Activated T-cell treated with anti-CD3 and anti-CD28 coated beads, Interleukin-2, amount 50 U/mL, for 4 hours (primary cell): ENCODE measurements at places on chromosomes 11 and 22. TPM values are rescaled to one million over a fixed set of nuclear protein-coding genes. Genes with fewer than 3 reads are reported as not detected.

DNA sequence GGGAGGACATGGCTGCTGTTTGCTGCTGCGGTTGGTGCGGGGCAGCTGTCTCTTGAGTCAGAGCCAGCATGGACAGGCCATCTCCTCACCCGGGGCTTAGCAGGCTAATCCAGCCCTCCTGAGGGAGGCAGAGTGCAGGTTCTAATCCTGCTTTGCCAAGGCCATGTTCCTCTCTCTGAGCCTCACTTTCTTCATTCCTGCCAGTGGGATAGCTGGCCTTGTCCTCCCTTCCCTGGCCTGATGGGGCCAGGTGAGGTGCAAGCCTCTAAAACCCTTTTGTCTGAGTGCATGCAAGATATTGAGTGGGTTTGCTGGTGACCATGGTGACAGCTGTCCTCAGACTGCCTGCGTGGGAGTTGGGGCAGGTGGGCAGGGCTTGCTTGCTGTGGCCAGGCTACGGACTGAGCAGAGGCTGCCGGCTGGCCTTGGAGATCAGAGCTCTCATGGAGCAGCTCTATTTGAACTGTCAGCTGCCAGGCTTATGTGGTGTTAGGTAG is 3.6 kb downstream of the USP35 start:
- no peak for DNase-seq

- DNase-seq, result no peak
Observed at GRCh38 chr11:106234794-106235193, 157.3 kb downstream of the AASDHPPT start.

- DNase-seq, result no peak
Observed at GRCh38 chr22:44931077-44931540, 78.7 kb downstream of the PHF21B start.

DNA sequence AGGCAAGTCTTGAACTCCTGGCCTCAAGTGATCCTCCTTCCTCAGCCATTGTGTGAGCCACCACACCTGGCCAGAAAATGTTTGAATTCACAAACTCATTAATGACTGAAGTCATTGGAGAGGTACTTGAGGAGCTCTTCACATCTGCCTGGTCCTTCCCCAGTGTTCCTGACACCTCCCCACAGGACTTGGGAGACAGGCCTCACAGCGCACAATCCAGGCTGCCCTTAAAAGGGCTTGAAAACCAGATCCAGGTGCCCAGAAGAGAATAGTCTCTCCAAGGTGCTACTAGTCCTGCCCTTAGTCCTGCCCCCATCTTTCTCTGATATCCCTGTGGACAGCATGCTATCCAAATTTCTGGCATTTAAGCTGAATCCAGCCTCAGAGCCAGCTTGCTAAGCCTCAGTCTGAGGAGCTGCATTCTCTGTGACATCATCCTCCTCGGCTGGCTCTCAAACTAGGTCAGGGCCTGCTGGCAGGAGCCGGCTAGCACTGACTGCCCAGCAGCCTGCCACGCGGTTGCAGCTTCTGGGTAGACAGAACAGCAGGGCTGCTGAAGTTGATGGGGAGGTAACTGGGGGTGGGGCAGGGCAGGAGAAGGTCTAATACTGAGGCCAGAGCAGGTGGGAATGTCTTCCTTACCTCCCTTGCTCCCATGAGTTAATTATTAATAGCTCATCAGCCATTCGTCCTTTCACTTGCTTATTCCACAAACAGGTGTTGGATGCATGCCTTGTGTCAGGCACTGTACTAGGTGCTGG is 35.3 kb upstream of the NECTIN1 start:
- DNase-seq, result no peak

DNA sequence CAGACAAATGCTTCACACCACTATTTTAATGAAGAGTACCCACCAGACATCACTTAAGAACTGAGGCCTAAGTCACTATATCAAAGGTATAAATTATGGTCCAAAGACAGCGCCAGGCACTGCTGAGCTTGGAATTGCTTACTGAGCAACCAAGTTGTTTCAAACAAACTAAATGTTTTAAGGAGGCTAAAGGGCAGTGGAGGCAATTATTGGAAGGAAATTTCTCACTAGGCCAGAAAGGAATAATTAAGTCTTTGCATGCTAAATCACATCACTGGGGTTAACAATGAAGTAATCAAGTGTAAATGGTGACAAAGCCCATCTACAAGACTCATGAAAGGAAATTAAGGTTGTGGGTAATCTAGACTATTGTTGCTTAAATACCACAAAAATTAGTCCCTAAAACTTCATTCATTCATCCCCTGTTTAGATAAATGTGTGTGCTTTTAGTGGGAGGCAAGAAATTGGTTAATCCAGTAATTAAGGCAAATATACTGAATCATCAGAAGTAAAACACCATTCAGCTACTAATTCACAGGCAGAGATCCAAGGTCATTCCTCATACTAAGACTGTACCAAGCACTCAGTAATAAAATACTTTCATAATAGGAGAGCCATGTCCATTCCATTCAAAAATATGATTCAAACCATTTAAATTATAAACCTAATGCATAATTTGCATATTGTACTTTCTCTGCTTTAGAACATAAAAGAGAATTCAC is 21.2 kb downstream of the LGR4 start:
- DNase-seq, result no peak

DNA sequence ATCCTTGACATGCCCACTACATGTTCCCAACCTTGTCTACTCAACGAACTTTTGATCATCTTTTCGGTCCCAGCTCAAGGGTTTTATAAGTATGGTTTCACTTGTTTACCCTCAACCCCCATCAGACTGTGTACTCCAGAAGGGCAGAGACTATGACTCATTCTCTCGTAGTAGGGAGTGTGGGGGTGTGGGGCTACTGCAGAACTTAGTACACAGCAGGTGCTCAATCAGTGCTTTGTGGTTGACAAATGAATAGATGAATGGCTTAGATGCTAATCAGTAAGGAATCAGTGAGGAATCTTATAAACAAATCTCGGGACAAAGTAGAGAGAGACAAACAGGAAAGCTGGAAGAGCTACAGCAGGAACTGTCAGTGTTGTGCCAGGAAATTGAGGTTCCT is 151.7 kb upstream of the PLET1 start:
- no peak for DNase-seq

DNA sequence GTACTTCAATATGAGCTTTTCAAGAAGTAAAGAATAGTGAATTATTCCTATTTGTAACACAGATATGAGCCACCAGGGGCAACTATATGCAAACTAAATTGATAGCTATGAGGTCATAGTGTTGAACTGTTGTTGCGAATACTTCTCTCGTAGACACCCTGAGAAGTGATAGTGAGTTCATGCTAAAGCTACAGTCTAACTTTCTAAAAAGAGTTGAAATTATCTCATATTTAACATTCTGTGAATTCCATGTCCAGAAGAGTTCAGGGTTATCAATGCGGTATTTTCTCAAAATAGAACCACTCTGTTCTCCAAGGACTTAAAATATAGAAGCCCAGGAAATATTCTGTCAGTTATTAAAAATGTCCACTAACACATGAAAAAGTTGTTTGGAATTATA is 185.4 kb downstream of the AASDHPPT start:
- DNase-seq, result no peak

DNA sequence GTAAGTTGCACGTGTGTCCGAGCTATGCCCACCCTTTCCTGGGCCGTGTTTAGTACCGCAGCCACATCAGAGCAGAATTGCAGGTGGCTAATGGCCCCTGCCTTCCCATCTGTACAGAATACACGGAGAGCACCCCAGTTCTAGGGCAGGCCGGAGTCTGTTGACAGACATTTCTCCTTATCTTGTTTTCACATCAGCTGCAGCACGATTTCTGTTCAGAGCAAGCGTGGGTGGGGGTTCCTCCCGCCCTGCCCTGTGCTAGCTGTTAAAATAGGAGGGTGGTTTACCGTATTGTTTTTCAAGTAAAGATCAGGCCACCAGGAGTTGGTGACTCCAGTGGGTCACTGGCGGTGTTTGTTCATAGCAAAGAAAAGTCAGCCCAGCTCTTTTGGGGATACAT is 41.1 kb downstream of the UBASH3B start:
- peak; percentile 62 for DNase-seq

DNA sequence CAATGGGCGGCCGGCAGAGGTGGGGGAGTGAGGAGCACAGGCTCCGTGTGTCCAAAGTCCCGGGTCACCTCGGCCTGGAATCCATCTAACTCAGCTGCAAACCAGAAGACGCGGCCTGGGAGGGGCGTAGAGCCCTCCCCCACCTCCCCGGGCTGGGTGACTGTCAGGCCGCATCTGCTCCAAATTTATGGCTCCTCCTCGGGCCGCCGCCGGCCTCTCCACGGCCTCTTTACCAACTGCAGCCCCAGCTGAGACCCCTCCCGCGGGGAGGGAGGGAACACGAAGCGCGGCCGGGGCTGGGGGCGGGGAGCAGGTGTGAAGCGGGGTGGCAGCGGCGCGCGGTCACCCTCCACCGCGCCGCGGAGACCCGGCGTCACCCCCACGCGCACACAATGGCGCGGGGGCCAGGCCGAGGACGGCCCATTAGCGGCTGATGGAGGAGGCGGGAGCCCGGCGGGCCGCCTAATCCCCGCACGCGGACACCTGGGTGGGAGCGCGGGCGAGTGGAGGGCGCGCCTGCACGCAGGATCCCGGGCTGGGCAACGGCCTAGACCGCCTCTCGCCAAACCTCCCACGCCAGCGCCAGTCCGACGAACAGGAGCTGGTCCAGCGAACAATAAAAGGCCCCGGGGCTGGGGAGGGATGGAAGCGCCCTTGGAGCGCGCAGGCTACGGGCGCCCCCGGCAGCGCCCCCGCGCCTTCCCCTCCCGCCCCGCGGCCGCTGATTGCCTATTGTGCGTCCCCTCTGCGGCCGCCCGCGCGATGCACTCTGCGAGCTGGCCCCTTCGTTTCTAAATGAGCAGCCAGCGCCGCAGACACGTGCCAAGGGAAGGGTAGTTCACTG is 25.9 kb upstream of the ROBO3 start:
- no peak for DNase-seq

The RIMBP3C gene
- 0.57 TPM for total RNA-seq
